ENCODE measurements at places on chromosomes 5 and 9.

DNA sequence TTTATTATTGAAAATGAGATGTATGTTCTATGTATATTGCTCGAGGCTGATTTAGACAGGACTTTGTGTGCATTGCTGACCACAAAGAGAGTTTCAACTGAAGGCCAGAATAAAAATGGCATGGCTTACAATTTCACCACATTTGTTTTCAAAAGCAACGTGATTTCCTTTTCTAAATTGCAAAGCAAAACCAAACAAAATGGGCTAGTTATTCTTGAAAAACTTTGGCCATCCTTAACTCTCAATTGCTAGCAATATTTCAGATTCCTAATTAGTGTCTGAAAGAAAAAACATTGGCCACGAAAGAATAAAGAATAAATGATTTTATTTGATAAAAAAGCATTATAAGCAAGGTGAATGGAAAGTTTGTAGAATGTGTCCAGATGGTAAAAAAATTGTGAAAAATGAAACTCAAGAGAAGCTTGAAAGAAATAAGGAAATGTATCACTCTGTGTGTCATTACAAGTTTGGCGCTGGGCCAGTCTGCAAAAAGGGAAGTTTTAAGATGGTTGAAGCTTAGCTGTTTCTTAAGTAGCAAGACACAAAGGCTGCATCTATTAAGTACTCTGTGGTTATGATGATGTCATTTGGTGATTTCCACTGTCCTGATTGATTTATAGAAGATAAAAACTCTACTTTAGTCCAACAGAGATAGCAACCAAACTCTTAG is 89.2 kb upstream of the PRLR start:
- no peak for DNase-seq

DNA sequence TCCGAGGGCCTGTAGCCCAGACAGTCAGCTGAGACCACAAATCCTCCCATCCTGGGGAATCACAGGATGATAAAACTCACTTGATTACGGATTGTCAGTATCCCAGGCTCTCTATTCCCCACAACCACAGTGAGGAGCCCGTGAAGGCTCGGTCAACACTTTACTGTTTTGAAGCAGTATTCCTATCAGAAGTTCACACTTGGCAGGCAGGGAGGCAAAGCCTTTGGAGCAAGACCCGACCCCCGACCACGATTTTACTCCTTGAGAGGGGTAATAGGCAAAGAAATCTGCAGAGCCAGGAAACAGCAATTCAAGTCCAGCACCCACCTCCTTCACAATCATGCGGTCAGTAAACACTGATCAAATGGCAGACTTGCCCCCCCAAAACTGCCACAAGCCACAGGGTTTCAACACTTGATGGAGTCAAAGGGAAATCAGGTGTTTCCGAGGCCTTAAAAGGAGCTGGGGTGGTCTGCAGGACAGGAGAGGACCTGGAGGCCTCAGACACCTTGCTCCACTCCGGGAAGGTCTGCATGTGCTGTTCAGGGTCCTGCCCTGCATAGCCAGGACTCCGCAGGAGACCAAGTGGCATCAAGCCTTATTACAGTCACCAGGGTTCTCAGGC is 25.2 kb downstream of the BICD2 start:
- DNase-seq, result no peak

DNA sequence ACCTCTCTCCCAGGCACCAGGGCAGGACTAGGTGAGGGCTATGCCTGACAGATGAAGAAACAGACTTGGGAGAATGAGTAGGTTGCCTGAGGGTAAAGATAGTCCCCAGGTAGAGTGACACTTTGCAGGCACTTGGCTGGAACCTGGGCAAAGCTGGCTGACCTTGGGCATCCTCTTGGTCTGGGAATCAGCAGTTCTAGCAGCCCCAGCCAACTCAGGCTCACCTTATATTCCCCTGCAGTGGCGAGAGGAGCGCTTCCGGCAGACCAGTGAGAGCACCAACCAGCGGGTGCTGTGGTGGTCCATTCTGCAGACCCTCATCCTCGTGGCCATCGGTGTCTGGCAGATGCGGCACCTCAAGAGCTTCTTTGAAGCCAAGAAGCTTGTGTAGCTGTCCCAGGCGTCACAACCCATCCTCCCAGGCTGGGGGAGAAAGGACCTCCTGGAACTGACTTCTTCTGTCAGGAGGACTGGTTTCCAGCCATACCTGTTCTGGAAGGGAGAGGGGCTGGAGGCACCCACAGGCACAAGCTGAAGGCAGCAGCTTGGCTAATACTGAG is 3.1 kb downstream of the TMED9 start:
- DNase-seq, result no peak

DNA sequence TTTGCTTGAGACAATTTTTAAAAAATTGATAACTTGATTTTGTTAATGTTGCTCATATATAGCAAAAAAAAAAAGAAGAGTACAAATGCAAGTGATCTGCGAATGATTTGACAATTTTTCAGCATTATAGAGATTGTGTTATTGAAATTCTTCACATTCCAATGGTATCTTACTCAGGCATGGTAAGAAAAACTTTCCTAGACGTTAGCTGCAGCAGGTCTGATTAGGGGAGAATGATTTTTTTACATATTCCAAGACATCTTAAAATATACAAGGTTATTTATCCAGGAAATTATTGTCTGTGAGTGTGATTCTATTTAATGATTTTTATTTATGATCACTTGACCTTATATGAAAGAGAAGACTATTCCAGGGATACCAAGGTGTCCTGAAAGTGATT is 361.9 kb downstream of the MAT2B start:
- DNase-seq, result no peak

DNA sequence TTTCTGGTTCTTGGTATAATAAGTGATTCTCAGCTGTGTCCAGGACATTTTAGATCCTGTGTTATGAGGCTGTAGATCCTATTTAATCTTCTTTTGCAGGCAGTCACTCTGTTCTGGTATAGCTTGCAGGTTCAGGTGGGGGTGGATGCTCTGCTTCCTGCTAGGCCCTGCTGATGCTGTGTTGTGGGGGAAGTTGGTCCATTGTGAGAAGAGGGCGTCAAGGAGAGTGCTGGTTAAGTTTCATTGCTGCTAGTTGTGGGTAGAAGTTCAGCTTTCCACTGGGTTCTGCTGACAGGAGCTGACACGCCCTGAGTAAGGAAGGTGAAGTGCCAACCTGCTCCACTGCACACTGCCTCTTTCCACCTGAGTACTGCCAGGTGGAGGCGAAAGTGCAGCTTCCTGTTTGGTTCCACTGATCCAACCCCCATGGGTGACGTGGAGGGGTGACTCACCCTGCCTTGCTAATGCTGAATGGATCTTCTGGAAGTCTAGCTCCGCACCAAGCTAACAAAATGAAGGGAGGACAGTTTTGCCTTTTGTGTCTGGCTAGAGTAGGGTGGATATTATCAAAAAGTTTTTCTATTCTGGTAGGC is 16.3 kb downstream of the NMRK1 start:
- DNase-seq, result peak; percentile 40

- DNase-seq, result no peak
Observed at GRCh38 chr5:8270246-8270645, 401.3 kb downstream of the MTRR start.

GRCh38 chr5:11322133-11322532 is 561.1 kb upstream of the DAP start:
- no peak for DNase-seq

GRCh38 chr9:111036429-111036789 is 1.9 kb downstream of the LPAR1 start:
- no peak for DNase-seq

DNA sequence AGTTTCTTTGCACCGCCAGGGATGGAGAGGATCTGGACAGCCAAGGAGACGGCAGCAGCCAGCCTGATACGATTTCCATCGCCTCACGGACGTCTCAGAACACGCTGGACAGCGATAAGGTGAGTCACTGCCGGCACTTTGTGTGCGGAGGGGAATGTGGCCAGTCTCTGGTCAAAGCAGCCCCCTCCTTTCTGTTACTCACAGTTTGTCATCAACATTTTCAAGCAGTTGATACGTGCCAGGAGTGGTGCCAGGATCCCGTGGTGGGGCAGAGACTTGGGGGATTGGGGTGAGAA is 175.1 kb upstream of the OTULINL start:
- no peak for DNase-seq

- DNase-seq, result no peak
Observed at GRCh38 chr5:22560147-22560546, 293.0 kb downstream of the CDH12 start.

DNA sequence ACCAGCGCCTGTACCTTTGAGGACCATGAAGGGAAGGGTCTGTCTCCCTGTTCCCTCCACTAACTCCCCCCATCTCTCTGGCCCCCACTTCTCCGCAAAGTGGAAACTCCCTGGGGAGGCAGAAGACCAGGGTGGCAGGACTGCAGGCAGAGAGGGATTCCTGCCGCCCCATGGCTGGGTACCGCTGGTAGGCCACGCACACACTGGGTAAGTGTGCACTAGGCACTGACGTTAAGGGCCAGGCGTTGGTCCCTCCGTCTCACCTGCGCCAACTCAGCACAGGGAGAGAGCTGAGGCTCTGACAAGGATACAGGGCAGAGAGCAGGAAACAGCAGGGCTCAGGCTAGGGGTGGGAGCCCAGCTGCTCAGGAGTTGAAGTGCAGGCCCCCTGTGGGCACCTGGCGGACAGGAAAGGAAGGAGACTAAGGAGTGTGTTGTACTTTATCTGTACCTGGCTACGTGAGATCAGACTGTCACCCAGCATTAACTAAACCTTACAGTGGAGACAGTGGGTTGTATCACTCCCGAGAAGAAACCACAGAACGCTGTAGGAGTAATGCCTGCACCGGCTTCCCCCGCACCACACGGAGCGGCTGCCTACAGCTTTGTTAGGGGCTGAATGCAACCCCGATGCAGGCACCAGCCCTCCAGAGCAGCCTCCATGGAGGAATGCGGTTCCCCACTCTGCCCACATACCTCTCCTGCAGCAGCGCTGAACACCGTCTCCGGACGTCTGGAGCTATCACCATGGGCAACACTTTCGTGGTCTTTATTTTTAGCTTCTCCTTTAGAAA is 34.2 kb upstream of the CLPTM1L start:
- no peak for DNase-seq

GRCh38 chr9:93750045-93750444 is 173.7 kb downstream of the PHF2 start:
- no peak for DNase-seq

DNA sequence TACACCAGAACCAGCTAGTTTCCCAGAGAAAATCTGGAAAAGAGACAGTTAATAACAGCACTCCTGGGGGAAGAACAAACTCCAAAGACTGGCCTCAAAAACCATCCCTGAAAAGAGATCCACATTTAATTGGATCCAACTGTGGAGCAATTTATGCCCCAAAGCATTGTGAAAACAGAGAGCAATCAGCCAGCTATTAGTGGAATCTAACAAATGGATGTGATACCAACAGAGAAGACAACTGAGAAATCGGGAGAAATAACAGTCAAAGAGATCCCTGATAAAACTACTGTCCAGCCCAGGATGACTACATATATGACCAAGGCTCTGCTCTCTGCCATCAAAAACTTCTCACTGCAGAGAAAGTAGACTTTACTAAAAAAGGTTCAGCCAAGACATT is 40.5 kb upstream of the TRIO start:
- DNase-seq, result no peak

DNA sequence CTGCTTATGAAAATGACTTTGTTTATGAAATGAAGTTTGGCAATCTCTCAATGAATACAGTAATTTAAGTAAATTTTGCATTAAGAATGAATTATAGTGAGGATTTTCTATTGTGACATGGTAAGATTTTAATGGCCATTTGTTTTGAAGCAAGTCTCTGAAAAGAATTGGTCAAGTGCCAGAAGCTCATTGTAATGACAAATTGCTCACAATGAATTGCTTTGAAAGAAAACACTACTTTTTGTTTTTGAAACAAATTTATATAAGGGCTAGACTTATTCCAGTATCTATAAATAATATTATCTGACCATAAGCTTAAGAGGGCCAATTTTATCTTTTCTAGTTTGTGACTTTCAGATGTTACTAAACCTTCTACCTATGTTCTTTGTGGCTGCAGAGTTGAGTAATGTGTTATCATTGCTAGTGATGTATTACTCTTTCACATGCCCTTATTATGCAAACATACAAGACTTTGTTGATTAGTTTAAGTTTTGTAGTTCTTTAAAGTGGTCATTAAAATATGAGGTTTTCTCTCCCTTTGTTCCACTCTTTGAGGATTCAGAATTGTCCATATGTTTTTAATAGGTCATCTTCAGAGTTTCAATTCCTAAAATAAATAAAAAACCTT is 93.0 kb upstream of the ZNF608 start:
- DNase-seq, result no peak

GRCh38 chr5:150065886-150066285 is 20.5 kb downstream of the CSF1R start:
- no peak for DNase-seq

DNA sequence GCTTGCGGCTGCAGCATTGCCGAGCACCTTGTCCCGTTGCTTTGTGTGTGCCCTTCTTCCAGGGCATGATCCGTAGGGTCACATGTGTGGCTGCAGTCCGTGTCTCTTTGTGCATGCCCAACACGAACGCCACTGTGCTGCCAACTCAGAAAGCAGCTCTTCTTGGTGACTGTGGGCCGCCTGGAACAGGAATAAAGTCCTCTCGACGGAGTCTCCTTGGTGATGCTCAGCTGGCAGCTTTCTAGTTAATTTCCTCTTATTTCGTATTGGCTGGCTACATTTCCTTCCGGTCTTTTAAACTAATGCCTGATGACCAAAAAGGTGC is 5.8 kb downstream of the EXOC3 start:
- no peak for DNase-seq

DNA sequence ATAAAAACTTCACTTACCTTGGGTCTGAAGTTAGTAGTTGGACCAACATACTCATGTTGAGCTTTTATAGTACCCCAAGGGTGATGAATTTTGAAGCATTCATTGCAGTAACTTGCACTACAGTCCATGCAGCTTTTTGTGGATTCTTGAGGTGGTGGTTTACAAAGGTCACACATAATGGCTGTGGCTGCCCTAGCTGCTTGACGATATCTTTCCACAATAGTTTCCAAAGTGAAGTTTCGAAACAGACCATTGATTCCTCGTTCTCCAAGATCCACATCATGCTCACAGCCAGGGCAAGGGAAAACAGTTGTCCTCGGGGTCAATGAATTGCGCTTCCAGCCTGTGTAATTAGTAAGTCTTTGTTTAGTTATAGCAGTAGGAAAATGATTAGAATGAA is 22.7 kb downstream of the TRIM36 start:
- DNase-seq, result no peak

- no peak for DNase-seq
Observed at GRCh38 chr9:22342491-22343217, 104.0 kb upstream of the DMRTA1 start.

- DNase-seq, result peak; percentile 63
Observed at GRCh38 chr5:151164687-151165392, 7.3 kb upstream of the ANXA6 start.

DNA sequence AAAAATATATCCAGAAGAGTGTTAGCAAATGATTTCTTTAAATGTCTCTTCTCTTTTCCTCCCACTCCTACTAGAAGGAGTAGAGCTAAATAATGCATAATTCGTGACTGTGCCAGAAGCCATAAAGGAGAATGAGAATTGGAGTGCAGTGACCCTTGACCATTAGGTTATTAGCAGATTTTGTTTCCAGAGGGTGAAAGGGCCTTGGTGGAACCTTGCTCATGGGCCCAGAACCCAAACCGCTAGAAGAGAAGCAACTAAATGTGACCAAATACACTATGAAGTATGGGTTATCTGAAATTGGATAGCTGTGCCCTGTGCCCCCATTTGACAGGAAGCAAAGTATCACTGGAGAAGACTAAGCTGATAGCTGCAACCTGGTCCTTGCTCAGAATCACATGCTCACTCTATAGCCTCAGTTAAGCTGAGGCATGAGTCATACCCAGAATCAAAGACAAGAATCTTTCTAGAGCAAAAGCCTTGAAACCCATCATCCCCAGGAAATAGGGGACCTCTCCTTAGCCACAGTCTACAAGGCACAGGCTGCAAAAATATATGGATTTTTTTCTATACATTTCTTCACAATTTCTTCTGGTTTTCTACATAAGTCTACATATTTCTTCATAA is 36.3 kb downstream of the CAPSL start:
- no peak for DNase-seq

Data from T-helper 1 cell (primary cell).